ENCODE measurements at places on chromosomes 12 and 14.

GRCh38 chr14:95460647-95461478, 55.6 kb downstream of the SYNE3 start:
- H3K27ac ChIP-seq: no peak overlapping the region
- peaks cover 33% of the 10 kb centered on the region for H3K36me3 ChIP-seq
- no peak for DNase-seq
- no peaks in the 10 kb centered on the region for H3K27me3 ChIP-seq
- H3K4me1 ChIP-seq: peaks cover 28% of the 10 kb centered on the region
- H3K4me3 ChIP-seq: no peak overlapping the region

DNA sequence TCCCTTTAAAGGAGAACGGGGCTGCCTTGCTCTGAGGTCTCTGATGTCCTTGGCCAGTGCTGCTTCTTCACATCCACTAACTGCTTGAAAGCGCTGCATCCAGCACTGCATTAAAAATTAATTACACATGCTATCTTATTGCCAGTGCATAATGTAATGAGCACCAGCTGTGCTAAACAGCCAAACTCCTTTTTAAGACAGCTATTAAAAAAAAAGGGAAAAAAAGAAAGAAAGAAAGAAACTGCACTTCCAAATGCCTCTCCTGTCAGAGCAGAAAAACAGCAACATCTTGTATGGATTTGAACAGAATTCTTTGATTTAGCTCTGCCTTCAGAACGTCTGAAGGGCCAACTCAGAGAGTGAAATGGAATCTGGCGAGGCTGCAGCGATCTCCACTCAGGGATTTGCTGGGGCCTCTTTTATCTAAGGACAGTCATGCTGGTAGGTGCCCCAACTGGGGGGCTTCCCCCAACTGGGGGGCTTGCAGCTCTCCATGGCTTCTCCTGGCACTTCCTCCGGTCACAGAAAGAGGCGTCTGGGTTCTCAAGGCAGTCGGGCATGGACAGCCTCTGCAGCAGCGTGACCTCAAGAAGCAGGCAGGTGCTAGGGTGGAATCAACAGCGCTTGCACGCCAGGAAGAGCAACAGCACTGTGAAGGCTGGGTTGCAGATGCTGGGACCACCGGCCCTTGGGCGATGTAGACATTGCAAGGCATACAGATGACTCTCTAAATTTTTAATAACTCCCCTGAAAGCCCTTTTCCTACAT, 46.4 kb downstream of the BCL11B start:
- no peaks in the 10 kb centered on the region for H3K4me1 ChIP-seq
- no peaks in the 10 kb centered on the region for H3K36me3 ChIP-seq
- DNase-seq: no peak
- H3K4me3 ChIP-seq: no peak overlapping the region
- H3K27me3 ChIP-seq: peaks cover 48% of the 10 kb centered on the region

DNA sequence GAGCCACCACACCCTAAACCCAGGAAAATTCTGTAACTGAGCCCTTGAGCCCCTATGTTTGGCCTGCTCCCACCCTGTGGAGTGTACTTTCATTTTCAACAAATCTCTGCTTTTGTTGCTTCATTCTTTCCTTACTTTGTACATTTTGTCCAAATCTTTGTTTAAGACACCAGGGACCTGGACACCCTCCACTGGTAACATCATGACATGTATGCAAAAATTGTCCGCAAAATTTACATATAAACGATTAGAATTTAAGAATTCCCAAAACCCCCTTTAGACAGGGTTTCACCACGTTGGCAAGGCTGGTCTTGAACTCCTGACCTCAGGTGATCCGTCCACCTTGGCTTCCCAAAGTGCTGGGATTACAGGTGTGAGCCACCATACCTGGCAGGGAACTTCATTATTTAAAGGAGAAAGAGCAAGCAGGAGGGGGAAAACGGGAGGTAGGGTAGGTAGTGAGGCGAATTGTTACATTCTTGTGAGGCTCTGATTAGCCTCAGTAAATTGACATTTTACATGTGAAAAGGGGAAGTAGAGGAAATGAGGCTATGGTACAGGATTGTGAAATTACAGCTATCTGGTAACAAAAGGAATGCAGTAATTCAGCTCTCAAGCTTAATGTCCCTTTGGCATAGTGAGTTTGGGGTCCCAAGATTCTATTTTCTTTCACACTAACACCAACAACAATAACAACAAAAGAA, 27.6 kb downstream of the TUBA1A start:
- no peak overlapping the region for H3K4me3 ChIP-seq
- H3K27ac ChIP-seq: no peak overlapping the region
- no peaks in the 10 kb centered on the region for H3K4me1 ChIP-seq
- DNase-seq: no peak
- no peaks in the 10 kb centered on the region for H3K36me3 ChIP-seq

DNA sequence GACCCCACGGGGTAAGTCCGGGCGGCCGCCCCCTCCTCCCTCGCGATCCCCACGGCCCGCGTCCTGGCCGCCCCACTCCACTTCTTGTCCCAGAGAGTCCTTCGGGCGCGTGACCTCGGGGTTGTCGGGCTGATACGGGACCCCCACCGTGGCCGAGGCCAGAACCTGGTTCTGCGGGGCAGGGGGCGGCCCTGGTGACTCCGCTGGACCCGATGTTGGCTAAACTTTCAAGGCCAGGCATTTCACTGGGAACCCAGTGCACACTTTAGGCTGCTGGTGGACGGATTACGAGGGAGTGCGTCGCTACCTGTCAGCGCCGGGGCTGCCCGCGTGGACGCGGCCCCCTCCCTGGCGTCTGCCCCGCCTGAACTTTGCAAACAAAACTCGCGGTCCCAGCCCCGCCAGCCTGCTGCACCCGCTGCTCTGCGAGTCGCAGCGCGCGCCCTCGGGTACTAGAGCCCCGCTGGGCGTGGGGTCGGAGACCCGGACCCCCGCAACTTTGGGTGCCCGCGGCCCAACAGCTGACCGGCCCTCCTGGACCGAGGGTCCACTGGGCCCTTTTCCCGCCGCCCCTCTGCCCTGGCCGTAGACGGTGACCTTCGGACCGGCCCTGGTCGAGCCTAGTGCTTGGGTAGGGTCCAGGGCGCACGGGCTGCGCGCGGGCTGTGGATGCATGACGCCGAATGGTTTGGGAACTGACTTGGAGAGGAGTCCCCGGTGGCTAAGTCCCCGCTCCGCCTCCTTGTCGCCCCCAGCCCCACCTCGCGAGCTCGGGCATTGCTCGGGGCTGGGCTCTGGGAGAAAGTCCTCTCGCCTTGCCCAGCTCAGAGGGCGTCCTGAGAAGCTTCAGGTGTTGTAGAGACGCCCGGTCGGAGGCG, 624 bp downstream of the RIN3 start:
- H3K27ac ChIP-seq: peak overlapping the region; percentile 87
- peaks cover 53% of the 10 kb centered on the region for H3K4me1 ChIP-seq
- H3K4me3 ChIP-seq: peak overlapping the region; percentile 97
- no peaks in the 10 kb centered on the region for H3K27me3 ChIP-seq
- no peak for DNase-seq

DNA sequence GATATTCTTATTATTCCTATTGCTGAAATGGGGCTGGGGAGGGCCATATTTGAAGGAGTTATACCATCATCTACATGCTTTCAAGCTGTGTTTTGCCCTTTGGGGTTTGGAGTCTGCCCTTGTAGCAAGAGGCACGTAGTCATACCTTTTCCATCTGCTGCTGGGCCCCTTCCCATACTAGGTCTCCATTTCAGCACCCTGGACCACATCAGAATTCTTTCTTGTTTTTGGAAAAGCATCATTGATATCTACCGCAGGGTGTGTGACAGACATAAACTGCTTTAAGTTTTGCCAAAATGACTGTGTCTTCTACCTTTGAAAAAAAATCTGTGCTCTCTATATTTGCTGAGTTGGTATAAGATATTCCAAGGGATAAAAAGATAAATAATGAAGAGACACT, 12.3 kb upstream of the DUSP6 start:
- H3K4me1 ChIP-seq: peaks cover 10% of the 10 kb centered on the region
- DNase-seq: no peak
- H3K4me3 ChIP-seq: no peak overlapping the region
- no peaks in the 10 kb centered on the region for H3K36me3 ChIP-seq

DNA sequence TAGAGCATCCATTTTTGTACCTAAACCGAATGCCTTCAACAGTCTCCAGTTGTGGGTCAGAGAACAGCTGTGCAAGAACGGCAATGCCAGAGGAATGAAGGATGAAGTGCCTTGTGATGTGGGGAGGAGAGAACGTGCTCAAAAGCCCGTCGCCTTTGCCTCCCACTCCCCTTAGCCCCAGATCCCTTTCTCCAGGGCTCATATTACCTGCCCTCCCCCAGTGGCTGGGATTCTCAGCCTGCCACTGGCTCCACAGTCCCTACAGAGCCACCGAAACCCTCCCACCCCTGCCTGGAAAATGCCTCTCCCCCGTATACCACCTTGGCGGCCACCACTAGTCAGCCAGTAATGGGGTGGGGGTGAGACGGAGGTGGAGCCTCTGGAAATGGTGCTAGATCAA, 158.5 kb downstream of the ZFP36L1 start:
- H3K4me1 ChIP-seq: peaks cover 53% of the 10 kb centered on the region
- H3K27me3 ChIP-seq: no peaks in the 10 kb centered on the region
- H3K4me3 ChIP-seq: no peak overlapping the region
- H3K36me3 ChIP-seq: no peaks in the 10 kb centered on the region
- peak overlapping the region; percentile 87 for H3K27ac ChIP-seq
- no peak for DNase-seq

DNA sequence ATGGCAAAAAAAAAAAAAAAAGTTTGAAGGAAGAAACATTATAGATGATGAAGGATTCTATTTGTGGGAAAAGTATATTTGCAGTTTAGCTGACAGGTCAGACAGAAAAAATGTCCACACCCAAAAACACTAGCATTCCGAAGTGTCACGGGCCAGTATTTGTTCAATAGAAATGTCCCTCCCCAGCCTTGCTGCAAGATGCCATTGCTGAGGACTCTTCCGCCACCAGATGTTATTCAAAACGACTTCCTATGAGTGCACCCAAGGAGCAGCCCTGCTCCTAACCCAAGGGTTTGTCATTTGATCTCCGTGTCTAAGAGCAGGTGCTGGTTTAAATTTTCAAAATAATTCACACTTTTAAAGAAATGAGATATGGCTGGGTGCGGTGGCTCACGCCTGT, 163.1 kb downstream of the GCH1 start:
- H3K27me3 ChIP-seq: no peaks in the 10 kb centered on the region
- no peaks in the 10 kb centered on the region for H3K36me3 ChIP-seq
- H3K4me1 ChIP-seq: peaks cover 24% of the 10 kb centered on the region
- H3K27ac ChIP-seq: no peak overlapping the region
- no peak overlapping the region for H3K4me3 ChIP-seq

DNA sequence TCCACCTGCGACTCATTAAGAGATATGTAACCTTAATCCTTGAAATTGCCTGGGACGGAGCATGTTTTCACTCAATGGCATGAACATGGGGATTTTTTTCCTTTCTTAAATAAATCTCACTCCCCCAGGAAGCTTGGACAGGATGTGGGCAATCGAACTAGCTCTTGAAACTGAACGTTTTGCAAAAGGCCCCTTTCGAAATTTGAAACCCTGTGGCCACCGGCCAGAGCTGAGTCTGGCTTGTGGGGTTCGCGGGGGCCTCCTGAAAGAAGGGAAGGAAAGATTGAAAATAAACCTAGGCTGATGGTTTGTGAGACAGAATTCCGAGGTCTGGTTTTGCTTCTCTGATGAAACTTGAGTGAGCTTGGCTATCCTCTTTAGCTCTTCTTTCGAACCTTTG, 101.4 kb upstream of the RTL1 start:
- H3K27me3 ChIP-seq: no peaks in the 10 kb centered on the region
- no peaks in the 10 kb centered on the region for H3K36me3 ChIP-seq
- no peak overlapping the region for H3K27ac ChIP-seq
- H3K4me1 ChIP-seq: no peaks in the 10 kb centered on the region
- no peak overlapping the region for H3K4me3 ChIP-seq

- H3K36me3 ChIP-seq: no peaks in the 10 kb centered on the region
- no peak overlapping the region for H3K4me3 ChIP-seq
- no peaks in the 10 kb centered on the region for H3K27me3 ChIP-seq
- H3K27ac ChIP-seq: peak overlapping the region; percentile 73
- no peak for DNase-seq
Observed at GRCh38 chr14:68230950-68231717, 411.6 kb downstream of the RAD51B start.

GRCh38 chr12:119302451-119303080, 32.0 kb upstream of the CCDC60 start:
- no peaks in the 10 kb centered on the region for H3K27me3 ChIP-seq
- H3K4me3 ChIP-seq: no peak overlapping the region
- no peaks in the 10 kb centered on the region for H3K36me3 ChIP-seq
- no peak overlapping the region for H3K27ac ChIP-seq
- no peaks in the 10 kb centered on the region for H3K4me1 ChIP-seq
- no peak for DNase-seq

GRCh38 chr14:69972755-69973154, 93.5 kb downstream of the SMOC1 start:
- H3K27ac ChIP-seq: no peak overlapping the region
- no peaks in the 10 kb centered on the region for H3K36me3 ChIP-seq
- no peak overlapping the region for H3K4me3 ChIP-seq
- H3K4me1 ChIP-seq: no peaks in the 10 kb centered on the region

DNA sequence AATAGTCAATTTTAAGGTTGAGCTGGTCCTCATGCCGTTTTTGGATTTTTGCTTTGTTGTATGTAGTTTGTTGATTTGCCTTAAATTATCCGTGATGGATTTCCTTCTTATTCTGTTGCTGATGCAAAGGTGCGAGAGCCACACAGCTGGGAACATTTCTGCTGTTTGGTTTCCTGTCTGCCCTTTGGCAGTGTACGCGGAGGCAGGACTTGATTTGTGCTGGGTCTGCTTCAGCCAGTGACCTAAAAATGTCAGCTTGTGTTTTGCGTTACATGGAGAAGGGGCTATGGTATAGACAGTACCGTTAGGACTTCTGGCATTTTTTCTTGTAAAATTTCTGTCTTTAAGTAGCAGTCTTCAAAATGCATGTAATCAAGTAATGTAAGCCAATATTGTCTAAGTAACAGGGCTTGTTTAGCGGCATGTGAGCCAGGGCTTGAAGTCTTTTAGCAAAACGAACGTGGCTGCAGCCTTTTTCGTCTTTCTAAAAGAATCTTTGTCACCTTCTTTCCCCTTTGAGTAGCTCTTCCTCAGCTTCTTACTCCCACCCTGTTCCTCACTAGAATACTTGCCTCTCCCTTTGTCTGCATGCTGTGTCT, 18.2 kb upstream of the RD3L start:
- no peaks in the 10 kb centered on the region for H3K27me3 ChIP-seq
- no peaks in the 10 kb centered on the region for H3K36me3 ChIP-seq
- no peaks in the 10 kb centered on the region for H3K4me1 ChIP-seq
- no peak overlapping the region for H3K27ac ChIP-seq
- DNase-seq: no peak

DNA sequence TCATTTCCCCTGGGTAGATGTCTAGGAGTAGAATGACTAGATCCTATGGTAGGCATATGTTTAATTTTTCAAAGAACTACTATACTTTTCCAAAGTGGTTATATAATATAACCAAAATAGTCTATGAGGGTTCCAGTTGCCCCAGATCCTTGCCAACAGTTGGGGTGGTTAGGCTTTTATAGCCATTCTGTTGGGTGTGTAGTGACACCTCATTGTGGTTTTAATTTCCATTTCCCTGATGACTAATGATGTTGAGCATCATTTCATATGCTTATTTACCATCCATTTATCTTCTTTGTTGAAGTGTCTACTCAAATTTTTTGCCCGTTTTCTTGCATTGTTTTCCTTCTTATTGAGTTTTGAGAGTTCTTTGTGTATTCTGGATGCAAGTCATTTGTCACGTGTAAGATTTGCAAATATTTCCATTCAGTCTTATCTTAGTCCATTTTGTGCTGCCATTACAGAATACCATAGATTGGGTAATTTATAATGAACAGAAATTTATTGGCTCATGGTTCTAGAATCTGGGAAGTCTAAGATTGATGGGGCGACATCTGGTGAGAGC, 4.7 kb downstream of the SYNE2 start:
- no peaks in the 10 kb centered on the region for H3K27me3 ChIP-seq
- no peak overlapping the region for H3K27ac ChIP-seq
- peaks cover 34% of the 10 kb centered on the region for H3K4me1 ChIP-seq

GRCh38 chr12:32322354-32322753, 77.0 kb upstream of the FGD4 start:
- no peak for DNase-seq
- H3K4me1 ChIP-seq: no peaks in the 10 kb centered on the region
- no peak overlapping the region for H3K27ac ChIP-seq
- H3K27me3 ChIP-seq: no peaks in the 10 kb centered on the region

Data from heart right ventricle (tissue), 16 donors.